ENCODE measurements at places on chromosomes 6 and 20.

DNA sequence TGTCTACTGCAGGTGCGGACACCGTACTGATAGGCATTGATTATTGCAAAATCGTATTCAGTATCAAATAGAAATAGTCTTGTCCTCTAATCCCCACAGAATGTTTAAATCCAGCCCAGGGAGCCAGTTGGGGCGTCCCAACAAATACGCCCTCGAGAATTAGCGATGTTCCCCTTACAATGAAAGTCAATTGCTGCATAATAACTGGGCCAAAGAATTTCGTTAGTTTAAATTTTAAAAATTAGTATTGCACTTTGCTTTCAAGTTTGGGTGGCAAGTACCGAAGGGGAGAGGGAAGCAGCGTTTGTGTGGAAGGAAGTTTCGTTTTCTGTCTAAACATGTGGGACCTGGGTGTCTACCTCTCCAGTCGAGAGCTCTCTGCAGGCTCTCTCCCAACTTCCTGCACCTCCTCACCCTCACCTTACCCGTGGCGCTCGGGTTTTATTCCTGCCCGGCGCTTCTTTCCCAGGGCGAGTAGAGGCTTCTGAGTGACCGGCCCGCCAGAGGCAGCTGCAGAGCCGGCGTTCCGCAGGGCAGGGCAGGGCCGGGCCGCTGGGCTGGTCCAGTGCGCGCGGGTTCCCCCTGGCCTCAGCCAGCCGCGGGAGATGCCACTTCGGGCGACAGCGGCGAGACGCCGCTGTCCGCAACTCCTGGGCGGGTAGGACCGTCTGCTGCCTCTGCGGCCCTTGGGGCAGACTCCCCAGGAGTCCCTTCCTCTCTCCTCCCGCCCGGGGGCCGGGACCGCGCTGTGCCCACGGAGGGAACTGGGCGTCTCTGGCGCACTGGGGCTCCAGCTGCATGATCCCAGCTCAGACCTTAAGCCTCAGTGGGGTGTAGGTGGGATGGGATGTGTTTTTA, 862 bp upstream of the TFAP2C start:
- DNase-seq = no peak

DNA sequence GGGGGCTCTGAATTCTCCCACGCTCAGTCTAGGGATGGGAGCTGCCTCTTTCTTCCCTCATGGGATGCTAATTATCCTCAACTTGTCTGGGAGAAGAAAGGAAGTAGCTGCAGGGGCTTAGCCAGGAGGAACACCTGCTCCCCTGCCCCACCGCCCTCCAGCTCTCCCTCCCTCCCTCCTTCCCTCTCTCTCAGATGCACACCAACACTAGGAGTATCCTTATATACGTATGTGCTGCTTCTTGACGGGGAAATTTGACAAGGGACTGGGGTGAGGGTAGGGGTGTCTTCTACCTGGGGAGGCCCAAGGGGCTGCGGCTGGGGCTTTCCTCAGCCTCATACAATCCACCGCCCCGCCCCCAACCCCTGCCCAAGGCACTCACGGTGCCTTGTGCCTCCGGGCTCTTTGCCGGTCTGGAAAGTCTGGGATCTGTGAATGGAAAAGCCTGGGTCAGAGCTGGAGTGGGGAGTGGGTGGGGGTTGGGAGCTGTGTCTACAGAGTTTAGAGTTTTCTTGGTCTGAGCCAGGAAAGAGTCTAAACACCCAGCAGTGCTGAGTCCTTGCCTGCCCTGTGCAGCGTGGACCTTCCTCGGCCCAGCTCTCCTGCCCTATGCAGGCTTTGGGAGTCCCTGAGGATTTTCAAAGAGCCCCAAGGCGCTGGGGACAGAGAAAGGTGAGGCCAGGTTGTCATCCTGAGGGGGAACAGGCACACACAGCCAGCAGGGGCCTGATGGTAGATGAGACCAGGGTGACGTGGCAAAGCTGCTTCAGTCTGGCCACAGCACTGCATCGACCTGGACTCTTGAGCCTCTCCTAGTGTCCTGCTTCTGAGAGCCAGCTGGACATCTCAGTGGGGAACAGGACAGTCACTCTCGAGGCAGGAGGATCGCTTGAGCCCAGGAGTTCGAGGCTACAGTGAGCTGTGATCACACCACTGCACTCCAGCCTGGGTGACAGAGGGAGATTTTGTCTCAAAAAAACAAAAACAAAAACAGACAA, 29.3 kb upstream of the EMILIN3 start:
- DNase-seq = no peak

DNA sequence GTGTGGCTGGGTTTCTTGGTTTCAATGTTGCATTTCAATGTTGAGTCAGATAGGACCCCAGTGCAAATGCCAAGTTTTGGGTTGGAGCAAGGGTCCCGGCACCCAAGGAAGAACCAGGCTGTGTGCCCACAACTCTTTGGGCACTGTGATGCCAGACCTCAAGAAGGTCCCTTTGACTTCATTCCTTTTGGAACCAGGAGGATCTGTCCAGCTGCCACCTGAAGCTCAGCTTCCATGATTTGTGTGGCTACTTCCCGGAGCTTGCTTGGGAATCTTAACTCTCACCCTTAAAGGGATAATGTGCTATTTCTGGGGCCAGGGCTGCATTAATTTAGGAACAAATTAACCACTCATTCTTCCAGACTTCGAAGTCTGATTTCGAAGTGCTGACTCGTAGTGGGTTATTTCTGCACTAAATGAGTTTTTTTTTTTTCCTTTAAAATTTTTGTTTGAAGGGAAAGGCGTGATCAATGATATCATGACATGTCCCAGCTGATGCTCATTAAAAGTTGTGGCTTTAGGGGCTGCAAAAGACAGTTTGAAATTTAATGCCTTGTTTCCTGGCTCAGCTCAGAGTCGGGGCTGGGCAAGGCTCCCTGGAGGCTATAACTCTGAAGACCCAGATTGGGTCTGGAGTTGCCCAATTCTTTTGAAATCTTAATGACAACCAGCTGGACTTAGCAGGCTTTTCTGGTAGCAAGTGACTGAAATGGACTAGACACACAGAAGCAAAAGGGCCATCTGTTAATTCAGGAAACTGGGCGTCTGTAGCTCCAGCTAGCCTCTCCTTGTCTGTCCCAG, 24.0 kb upstream of the PHACTR3 start:
- no peak for DNase-seq

- DNase-seq = no peak
These were observed 124.9 kb upstream of the TMEM170B start for GRCh38 chr6:11412616-11413015.

- no peak for DNase-seq
These were observed 219.0 kb downstream of the TTLL2 start for GRCh38 chr6:167543602-167544497.

- peak; percentile 81 for DNase-seq
These were observed 13.3 kb downstream of the NFATC2 start for GRCh38 chr20:51529081-51529681.

GRCh38 chr20:62368392-62368975, 1.4 kb upstream of the LAMA5 start:
- DNase-seq = no peak

GRCh38 chr20:21559305-21559704, 45.4 kb upstream of the NKX2-2 start:
- peak; percentile 46 for DNase-seq

DNA sequence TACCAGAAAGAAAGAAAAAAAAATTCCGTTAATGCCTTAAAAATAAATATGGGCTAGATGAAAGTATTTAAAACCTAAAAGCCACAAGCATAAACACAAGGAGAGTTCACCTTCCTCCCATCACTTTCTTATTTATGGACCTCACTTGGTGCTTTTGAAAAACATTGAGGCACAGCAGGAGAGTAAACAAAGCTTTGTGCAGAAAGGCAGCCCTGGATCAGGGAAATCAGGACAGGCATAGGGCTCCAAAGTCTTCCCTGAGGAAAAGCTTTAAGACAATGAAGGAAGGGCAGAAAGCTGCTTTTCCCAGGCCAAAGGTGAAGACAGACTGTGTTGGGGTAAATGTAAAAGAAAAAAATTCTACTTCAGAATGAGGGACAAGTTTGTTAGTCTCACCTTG, 207.9 kb downstream of the CLVS2 start:
- no peak for DNase-seq

GRCh38 chr20:62050166-62051120, 15.2 kb downstream of the TAF4 start:
- no peak for DNase-seq

- no peak for DNase-seq
These were observed 3.9 kb upstream of the PRDM13 start for GRCh38 chr6:99602520-99603420.

- DNase-seq = no peak
These were observed 14.6 kb upstream of the ADA start for GRCh38 chr20:44666066-44666465.

DNA sequence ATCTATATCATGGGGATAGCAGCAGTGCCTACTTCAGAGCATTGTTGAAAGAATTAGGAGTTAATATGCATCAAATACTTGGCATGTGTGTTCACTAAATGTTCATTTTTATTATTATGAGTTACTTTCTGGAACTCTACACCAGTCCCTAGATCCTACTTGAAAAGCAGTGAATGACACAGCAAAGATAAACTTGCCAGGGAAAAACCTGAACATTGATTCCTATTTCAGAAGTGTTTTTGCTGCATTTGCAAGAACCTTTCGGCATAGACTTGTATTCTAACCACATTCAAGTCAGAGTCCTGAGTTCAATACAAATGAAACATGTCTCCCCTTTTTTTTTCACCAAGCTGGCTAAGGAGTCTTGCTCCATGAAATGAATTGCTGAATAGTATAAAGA, 187.4 kb upstream of the TAB2 start:
- DNase-seq = no peak

DNA sequence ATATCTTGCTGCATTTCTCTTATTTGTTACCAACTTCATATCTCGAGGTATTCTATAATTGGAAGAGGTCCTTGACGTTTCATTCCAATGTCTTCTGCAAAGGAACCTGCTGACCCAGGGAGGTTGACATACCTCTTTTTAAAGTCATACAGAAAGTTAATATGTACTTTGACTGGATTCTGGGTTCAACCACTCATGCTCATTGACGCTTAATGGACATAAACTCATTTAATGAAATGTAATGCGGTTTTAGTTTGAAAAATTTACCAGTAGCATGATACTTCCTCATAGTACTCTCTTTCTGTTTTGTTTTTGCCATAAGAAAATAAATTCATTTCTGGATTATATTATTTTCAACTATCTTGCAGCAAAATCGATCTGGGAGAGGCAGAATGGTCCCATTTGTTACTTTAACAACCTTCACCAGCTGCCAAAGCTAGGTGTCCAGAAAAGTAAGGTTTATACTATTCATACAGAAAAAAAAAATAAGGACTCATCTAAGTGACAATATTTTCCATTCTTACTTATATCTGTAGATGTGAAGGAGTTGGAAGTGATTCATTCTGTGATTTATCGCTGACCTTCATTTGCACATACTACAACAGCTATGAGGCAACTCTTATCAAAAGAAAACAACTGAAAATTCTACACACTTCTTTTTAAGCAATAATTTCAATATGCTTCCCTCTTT, 101.6 kb downstream of the ATXN1 start:
- no peak for DNase-seq

- no peak for DNase-seq
These were observed 25.5 kb downstream of the FASTKD5 start for GRCh38 chr20:3134151-3134550.

DNA sequence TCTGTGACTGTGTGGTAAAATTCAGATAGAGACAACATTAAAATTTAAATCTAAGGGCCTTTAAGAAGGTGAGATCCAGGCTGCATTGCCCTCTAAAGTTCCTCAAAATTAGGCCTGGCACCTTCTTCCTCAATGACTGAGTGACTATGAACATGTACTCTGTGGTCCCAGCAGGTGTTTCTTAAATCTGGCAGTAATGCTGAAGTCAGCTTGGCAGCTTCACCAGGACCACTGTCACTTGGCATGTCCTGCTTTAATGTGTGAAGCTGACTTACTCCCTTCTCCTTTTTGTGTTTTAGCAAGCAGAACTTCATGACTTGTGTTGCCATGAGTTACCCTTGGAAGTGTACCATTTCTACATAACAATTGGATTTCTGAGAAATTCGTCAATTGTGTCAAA, 141.7 kb downstream of the NKAIN2 start:
- no peak for DNase-seq

DNA sequence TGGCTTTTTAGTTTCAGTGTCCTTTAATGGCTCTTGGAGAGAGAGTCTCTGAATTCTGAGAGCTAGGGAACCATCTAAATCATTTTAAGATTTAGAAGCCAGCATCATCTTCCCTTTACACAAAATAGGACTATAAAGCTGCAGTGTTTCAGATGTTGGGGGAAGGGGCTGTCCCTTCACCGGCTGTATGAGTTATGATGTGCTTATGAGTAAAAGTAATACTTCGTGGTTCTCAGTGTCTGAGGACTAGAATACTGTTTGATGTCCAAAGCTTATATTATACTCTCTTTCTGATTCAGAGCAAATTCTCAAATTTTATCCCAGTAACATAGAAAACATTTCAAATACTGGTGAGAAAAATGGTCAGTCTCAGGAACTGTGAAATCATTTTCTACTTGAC, 63.5 kb upstream of the FAM8A1 start:
- peak; percentile 47 for DNase-seq
